ENCODE measurements at places on chromosomes 4 and X.

- no peak overlapping the region for H3K27ac ChIP-seq
- H3K36me3 ChIP-seq, result peaks cover 9% of the 10 kb centered on the region
- H3K4me3 ChIP-seq, result no peak overlapping the region
Observed at GRCh38 chr4:85030156-85030555, 63.7 kb upstream of the WDFY3 start.

DNA sequence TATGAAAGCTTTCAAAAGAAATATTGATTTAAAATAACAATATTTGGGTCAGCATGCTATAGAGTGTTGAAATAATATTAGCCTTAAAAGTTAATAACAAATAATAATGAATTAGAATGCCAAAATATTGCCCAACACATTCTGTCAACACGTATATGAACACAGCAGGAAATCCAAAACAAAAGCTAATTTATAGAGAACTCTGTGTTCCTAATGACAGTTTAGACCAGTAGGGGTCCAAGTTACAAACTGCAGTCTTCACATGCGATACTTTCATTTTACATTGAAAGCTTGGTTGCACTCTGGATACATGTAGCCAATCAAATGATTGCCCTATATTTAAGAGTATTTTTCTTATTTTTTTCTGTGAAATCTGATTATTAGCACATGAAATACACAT, 274.4 kb downstream of the DCTD start:
- no peak for DNase-seq
- H3K27me3 ChIP-seq, result no peaks in the 10 kb centered on the region
- H3K27ac ChIP-seq, result no peak overlapping the region
- no peak overlapping the region for H3K4me3 ChIP-seq

DNA sequence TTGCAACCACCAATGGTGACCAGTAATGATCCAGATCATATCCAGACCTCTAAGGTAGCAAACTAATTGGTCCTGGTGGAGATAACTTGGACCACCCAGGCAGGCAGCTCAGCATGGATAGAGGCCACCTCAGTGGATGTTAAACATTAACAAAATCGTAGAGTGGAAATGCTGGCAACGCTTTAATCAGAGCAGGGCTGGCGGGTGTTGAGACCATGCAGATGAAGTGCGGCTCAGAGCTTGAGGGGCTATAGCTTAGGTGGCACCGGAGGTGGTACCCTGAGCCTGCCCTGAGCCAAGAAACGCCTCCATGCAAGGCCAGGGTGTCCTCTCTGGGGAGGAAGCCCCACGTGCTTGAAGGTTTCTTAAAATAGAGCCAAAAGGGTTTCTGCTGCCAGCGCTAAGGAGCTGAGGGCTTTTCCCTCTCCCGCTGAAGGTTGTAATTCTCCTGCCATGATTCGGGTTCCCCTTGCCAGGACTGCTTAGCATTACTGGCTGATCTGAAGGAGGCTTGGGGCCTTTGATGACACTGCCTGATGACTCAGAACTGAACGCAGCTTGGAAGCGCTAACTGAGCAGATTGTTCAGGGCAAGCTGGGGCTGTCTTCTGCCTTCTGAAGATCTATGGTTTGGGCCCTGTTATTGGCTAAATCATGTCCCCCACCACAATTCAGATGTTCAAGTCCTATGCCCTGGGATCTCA, 177.8 kb upstream of the ATP6AP2 start:
- H3K4me3 ChIP-seq, result no peak overlapping the region
- H3K27ac ChIP-seq, result no peak overlapping the region
- H3K36me3 ChIP-seq, result no peaks in the 10 kb centered on the region
- no peaks in the 10 kb centered on the region for H3K27me3 ChIP-seq

DNA sequence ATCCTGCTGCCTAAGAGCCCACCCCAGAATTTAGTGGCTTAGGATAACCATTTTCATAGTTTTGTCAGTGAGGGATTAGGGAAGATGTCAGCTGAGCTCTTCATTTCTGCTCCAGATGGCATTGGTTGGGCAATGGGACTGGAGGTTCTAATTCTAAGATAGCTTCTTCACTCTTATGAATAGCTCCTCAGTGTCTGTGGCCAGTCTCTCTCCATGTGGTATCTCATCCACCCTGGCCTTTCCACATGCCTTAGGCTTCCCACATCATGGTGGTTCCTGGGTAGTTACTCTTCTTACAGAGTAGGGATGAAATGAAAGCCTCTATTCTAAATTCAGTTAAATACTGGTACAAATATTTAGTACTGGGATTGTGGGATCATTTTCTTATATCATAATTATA, 31.3 kb downstream of the REPS2 start:
- H3K36me3 ChIP-seq, result no peaks in the 10 kb centered on the region
- no peak overlapping the region for H3K27ac ChIP-seq
- no peaks in the 10 kb centered on the region for H3K4me1 ChIP-seq
- no peak overlapping the region for H3K4me3 ChIP-seq
- no peak for DNase-seq
